ENCODE measurements at places on chromosomes 1 and 21.

DNA sequence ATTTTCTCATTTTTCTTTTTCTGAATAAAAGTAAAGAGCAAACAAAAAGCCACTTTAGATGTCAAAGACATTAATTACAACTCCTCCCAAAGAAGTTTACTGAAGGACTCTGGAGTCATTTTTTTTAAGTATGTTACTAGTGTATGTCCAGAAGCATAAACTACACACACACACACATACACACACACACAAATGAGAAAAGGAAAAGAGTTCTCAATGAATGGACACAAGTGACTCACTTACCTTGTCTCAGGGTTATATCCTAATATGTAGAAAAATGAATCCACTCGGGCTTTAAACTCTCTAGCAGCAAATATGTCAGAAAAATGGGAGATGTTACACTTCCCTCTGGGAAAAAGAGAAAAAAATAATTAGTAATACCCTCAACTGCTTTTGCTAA, 223.1 kb downstream of the SLC45A1 start:
- DNase-seq = no peak

GRCh38 chr1:230858918-230859729, 9.2 kb downstream of the C1orf198 start:
- no peak for DNase-seq

DNA sequence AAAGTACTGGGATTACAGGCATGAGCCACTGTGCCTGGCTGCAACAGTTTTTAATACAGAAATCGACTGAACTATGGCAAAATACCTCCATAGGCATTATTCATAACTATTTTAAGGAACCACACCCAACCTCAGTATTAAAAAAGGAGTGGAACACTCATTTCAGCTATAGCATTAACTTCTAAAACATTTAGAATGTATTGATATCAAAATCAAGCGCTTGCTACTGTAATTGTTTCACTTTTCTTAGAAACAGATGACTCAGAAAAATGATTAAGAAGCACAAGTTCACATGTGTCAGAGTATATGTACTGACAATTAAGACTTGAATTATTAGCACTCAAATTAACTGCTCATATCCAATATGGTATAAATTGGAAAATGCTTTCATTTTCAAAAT, 15.1 kb downstream of the AIDA start:
- DNase-seq = no peak

DNA sequence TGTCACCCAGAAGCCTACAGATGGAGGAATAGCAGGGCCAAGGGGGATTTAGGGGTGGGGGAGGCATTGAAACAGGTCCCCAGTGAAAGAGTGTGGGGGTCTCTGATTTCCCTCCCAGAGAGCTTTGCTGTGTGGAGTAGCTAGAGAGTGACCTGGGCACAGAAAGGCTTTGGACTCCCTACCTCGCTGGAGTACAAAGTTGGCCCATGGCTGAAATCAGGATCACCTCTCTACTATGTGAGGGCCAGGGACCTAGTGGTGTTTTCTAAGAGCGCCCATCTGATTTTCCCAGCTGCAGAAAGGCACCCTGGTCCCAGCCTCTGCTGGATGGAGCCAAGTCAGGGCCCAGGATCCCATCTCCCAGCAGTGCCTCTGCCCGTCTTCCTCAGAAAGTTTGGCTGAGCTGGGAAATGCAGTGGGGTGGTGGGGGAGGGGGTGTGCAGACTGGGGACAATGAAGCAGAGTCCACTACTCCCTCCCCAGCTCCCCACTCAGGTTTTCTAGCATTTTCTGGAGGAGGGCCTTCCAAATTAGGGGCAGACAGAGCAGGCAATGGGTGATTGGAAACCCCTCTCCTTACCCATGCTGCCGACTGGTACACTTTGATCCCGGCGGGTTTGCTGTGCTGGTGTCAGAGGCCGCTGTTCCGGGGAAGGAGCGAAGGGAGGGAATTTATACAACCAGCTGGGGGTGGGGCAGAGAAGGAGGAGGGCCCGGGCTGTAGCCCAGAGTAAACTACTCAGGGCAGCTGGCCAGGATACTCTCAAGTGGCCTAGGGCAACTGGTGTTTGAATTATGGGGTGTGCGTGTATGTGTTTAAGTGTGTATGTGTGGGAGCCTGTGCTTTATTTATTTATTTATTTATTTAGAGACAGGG, at the start of gene SELENBP1:
Gene SELENBP1 (minus strand): TSS at position 648 of the 877 bp plus-strand sequence. CDS start 64 bp downstream, at position 584.
- DNase-seq = peak; percentile 87

GRCh38 chr1:185158800-185159199, 1.8 kb downstream of the SWT1 start:
- DNase-seq = no peak

GRCh38 chr1:159936273-159936904, 9.0 kb downstream of the IGSF9 start:
- DNase-seq = peak; percentile 86

- DNase-seq = peak; percentile 86
Observed at GRCh38 chr1:40861224-40862003, 749 bp downstream of the CITED4 start.

- DNase-seq = no peak
Observed at GRCh38 chr1:44408632-44409602, 3.9 kb downstream of the RNF220 start.

DNA sequence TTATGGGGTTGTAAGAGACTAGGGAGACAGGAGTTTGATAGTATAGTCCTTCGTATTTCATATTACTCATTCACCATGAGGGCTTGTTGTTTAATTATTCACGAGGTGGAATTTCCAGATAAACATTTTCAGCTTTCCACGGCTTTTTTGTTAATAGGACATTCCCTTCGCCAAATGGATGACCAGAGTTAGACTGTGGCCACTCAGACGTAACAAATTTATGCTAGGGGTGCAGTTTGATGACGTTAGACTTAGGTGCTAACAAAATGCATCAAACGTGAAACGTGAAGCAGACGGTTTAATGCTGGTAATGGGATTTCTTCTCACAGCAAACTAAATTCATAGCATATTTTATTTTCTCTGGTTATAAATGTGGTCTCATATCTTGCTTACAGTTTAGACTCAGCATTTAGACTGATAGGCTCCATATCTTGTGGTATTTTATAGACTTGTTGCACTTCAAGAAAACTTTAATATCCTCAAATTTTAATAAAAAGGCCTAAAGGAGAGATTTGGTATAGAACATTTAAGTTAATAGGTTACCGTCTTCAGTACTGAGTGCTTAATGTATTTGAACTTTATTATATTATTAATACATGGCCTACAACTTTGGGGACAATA, 2.3 kb downstream of the DHX9 start:
- DNase-seq = no peak

DNA sequence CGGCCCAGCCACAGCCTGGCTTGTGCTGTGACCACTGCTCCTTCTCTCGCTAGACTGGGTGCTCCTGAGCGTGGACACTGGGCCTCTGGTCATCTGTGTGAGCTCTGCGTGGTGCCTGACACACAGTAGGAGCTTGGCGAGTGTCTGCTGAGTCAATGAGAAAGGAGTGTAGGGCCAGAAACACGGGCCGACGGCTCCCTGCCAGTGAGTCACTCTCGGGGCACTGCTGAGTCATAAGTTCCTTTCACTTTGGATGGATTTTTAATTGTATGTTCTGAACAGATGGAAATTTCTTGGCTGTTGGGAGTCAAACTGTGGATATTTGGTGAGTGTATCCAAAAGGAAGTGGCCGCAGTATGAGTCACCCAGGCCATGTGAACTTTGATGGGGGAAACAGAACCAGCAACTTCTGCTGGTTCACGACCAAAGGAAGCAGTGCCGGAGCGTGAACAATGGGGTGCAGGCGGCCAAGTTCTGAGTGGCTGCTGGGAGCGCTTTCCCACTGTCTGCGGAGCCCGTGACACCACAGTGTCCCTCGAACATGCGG, 41.0 kb upstream of the COL18A1 start:
- DNase-seq = peak; percentile 94

GRCh38 chr1:23483321-23484252, at the start of gene ASAP3:
Gene ASAP3, minus strand, starts transcription at chr1:23484179. Its CDS starts 46 bp downstream, at chr1:23484133.
- DNase-seq = peak; percentile 85

GRCh38 chr1:248730507-248731335, 24.8 kb downstream of the LYPD8 start:
- no peak for DNase-seq

DNA sequence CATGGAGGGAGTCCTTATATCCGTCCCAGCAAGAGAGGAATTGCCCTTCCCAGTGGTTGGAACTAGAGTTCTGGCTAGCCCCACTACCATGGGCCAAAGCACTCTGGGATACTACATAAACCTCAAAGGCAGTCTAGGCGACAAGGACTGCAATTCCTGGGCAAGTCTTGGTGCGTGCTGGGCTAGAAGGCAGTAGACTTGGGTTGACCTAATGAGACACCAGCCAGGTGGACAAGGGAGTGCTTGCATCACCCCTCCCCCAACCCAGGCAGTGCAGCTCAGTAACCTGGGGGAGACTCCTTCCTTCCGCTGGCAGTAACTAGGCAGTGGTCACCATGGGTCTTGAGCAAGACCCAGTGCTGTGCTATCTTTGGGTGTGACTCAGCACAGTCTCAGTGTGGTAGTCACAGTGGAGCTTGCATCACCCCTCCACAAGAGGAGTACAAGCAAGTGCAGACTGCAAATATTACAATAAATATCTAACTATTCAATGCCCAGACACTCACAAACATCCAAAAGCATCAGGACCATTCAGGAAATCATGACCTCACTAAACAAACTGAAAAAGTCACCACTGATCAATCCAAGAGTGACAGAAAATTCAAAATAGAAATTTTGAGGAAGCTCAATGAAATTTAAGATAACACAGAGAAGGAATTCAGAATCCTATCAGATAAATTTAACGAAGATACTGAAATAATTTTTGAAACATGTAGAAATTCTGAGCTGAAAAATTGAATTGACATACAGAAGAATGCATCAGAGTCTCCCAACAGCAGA, 84.7 kb upstream of the LYPLAL1 start:
- peak; percentile 78 for DNase-seq

DNA sequence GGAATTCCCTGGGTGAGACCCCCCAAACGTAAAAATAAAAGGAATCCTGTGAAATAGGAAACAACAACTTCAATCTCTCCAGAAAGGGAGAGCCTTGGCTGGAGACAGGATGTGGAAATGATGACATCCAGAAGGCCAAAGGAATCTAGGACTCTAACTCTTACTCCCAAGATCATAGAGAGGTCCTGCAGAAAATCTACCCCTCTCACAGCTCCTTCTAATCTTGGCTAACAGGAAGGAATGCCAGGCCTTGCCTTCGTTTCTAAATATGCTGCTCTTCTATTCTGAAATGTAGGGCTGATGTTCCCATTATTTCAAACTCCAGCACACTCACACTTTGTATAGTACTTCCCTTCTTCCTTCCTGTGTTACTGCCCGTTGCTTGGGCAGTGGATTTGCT, 40.7 kb downstream of the ARHGEF11 start:
- DNase-seq = no peak

DNA sequence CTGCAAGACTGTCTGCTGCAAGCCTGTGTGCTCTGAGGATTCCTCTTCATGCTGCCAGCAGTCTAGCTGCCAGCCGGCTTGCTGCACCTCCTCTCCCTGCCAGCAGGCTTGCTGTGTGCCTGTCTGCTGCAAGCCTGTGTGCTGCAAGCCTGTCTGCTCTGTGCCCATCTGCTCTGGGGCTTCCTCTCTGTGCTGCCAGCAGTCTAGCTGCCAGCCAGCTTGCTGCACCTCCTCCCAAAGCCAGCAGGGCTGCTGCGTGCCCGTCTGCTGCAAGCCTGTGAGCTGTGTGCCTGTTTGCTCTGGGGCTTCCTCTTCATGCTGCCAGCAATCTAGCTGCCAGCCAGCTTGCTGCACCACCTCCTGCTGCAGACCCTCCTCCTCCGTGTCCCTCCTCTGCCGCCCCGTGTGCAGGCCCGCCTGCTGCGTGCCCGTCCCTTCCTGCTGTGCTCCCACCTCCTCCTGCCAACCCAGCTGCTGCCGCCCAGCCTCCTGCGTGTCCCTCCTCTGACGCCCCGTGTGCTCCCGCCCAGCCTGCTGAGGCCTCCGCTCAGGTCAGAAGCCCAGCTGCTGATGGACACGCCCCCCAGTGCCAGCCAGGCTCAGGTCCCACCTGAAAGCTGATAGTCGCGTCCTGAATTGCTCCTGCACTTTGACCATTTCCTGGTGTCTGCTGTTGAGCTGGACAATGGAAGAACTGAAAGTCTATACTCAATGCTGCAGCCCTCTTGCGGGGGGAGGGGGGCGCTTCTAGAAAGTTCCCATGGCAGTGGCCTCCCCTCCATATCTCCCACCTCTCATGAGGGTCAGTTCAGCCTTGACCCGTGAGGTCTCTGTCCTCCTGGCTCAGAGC, 1.2 kb downstream of the KRTAP10-4 start:
- no peak for DNase-seq

DNA sequence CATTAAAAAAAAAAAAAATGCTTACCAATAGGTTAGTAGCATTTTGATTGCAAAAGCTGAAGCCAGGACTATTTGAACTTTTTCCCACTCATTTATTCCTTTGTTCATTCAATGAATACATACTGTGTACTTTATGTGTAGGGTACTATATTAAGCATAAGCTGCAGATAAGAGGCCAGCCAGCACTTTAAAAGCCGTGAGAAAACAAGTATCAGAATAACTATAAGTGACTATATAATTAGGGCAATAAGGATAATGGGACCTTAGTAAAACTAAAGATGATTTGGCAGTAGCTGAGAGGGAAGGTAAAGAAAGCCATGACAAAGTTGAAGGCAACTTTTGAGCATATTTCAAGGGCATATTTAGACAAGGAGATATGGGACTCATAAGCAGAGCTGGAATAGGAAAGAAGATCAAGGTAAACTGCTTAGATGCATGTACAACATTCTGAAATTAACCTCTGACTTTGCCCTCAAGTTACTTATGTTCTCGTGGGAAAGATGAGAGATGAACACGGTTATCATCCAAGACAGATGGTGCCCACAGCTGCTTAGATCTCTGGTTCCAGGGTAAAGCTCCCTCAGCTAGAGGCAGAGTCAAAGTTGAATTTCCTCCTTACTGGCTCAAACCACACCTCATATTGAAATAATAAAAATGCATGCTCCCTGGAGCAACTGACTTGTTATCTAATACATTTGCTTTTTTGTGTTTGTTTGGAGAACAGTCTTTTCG, 44.0 kb upstream of the FMO2 start:
- DNase-seq = no peak

GRCh38 chr1:86138746-86139145, 17.8 kb downstream of the COL24A1 start:
- DNase-seq = no peak

DNA sequence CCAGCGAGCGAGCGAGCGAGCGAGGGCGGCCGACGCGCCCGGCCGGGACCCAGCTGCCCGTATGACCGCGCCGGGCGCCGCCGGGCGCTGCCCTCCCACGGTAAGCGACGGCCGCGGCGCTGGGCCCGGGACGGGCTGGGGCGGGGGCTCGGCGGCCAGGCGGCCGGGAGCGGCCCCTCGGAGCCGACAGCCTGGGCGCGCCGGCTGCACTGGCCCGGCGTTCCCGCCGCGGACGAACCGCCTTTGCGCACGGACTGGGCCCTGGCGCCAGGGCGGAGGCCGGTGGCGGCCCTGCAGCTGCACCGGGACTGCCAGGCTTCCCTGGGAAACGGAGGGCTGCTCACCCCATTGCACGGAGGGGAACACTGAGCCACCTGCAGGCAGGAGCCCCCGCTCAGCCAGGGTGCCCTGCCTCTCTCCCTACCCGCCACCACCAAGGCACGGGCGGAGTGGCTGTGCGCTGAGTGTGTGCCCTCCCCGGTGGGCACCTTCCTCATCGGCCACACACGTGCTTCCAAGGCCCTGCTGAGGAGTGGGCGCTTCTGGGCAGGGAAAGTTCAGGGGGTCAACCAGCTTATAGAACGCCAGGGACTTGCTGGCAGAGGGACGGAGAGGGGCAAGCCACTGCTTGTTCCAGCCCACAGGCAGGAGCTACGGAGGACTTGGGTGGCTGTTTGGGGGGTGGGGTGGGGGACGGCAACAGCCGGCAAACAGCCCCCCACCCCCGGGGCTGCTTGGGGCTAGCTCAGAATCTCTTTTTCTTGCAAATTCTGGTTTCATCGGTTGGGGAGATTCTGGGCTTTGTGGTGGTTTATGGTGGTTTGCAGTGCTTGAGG, 532 bp downstream of the CSF1 start:
- no peak for DNase-seq

GRCh38 chr1:38740487-38740886, 119.1 kb downstream of the RRAGC start:
- DNase-seq = no peak

Measured in aorta (tissue), 5 donors.